ENCODE measurements at places on chromosomes 6 and 20. TPM values are rescaled to one million over a fixed set of nuclear protein-coding genes. Genes with fewer than 3 reads are reported as not detected.

GRCh38 chr6:157471895-157472686, 91.1 kb downstream of the ZDHHC14 start:
- H3K4me3 ChIP-seq, result no peak overlapping the region
- no peaks in the 10 kb centered on the region for H3K4me1 ChIP-seq
- no peaks in the 10 kb centered on the region for H3K27me3 ChIP-seq
- no peak for DNase-seq
- no peaks in the 10 kb centered on the region for H3K36me3 ChIP-seq
- H3K27ac ChIP-seq, result no peak overlapping the region

GRCh38 chr20:53399083-53399482, 194.6 kb downstream of the ZNF217 start:
- H3K4me3 ChIP-seq, result no peak overlapping the region
- no peaks in the 10 kb centered on the region for H3K36me3 ChIP-seq
- no peaks in the 10 kb centered on the region for H3K27me3 ChIP-seq
- H3K27ac ChIP-seq, result no peak overlapping the region
- no peak for DNase-seq

The TRERF1 gene
- total RNA-seq, result 1.3 TPM

DNA sequence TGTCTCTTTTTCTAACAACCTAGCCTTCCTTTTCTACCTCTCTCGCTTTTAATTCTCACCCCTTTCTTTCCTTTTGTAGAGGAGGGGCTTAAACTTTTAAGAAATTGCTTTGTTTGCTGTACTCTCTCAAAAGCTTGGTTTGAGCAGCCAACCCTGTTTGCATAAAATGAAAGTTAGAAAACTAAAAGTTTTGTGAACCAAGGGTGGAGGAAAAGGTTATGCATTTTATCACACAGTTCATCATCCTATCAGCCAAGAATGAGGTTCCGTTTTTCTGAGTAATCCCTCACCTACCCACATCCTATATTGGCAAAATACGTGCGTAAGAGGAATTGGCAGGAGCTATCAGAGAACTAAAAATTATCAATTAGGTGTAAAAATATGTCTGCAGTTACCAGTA, 42.8 kb upstream of the LOC128125822 start:
- no peak for DNase-seq
- H3K27ac ChIP-seq, result no peak overlapping the region
- H3K27me3 ChIP-seq, result no peaks in the 10 kb centered on the region
- H3K36me3 ChIP-seq, result no peaks in the 10 kb centered on the region

The CGA gene
- total RNA-seq, result not detected

- H3K4me3 ChIP-seq, result no peak overlapping the region
- H3K27me3 ChIP-seq, result no peaks in the 10 kb centered on the region
- H3K27ac ChIP-seq, result no peak overlapping the region
- DNase-seq, result no peak
Observed at GRCh38 chr6:53125276-53125675, 23.4 kb downstream of the GCM1 start.

The SLC22A2 gene
- total RNA-seq, result not detected

The MBOAT1 gene
- total RNA-seq, result 3.7 TPM

GRCh38 chr6:48135323-48136084, 24.5 kb upstream of the PTCHD4 start:
- no peak overlapping the region for H3K4me3 ChIP-seq
- no peak for DNase-seq
- no peak overlapping the region for H3K27ac ChIP-seq
- no peaks in the 10 kb centered on the region for H3K36me3 ChIP-seq
- no peaks in the 10 kb centered on the region for H3K27me3 ChIP-seq

GRCh38 chr6:15132167-15132566, 113.7 kb upstream of the JARID2 start:
- no peak overlapping the region for H3K4me3 ChIP-seq
- no peaks in the 10 kb centered on the region for H3K36me3 ChIP-seq
- H3K4me1 ChIP-seq, result no peaks in the 10 kb centered on the region
- DNase-seq, result no peak
- H3K27ac ChIP-seq, result no peak overlapping the region

DNA sequence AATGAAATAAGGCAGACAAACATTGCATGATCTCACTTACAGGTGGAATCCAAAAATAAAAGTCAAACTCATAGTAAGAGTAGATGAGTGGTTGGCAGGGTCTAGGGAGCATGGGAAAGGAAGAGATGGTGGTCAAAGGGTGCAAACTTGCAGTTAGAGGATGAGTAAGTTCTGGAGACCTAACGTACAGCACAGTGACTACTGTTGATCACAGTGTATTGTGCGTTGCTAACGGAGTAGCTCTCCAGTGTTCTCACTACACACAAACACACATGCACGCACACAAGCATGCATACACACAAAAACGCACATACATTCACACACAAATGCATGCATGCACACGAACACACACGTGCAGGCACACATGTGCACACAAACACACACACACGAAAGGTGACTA, 54.9 kb downstream of the LY86 start:
- H3K4me1 ChIP-seq, result no peaks in the 10 kb centered on the region
- no peaks in the 10 kb centered on the region for H3K27me3 ChIP-seq
- H3K27ac ChIP-seq, result no peak overlapping the region

The CFAP206 gene
- total RNA-seq, result not detected

- H3K27me3 ChIP-seq, result no peaks in the 10 kb centered on the region
- no peak overlapping the region for H3K27ac ChIP-seq
- no peak overlapping the region for H3K4me3 ChIP-seq
- H3K36me3 ChIP-seq, result no peaks in the 10 kb centered on the region
- DNase-seq, result no peak
Observed at GRCh38 chr6:21970569-21971300, 326.1 kb downstream of the PRL start.

The PRL gene
- total RNA-seq, result not detected

DNA sequence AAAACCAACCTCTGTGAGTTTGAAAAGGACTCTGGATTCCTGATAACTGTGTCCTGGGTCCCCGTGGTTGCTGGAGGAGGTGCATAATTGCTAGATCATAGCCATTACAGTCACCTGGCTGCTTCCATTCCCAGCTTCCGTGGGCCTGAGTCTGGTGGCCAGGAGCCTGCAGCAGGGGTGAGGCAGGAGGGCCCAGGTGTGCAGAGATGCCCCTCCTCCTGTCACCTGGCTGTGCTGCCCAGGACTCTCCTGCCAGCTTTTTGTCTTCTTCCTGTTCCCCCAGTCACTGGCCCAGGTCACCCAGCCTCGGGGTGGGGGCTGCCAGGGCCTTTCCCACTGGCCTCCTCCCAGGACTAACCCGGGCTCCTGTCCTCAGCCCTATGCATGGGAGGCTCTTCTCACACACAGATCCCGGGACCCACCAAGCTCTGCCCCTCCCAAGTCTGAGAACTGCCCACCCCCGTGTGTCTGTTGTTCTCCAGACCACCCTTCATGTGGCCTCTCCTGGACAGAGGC, 30.0 kb downstream of the RAET1L start:
- H3K27me3 ChIP-seq, result no peaks in the 10 kb centered on the region
- peaks cover 6% of the 10 kb centered on the region for H3K4me1 ChIP-seq
- DNase-seq, result no peak
- no peaks in the 10 kb centered on the region for H3K36me3 ChIP-seq

The ACTL10 gene
- 2.6 TPM for total RNA-seq
